ENCODE measurements at places on chromosomes 7 and 10.

- DNase-seq = no peak
These were observed 173.7 kb downstream of the BUB3 start for GRCh38 chr10:123327896-123328295.

GRCh38 chr10:93079663-93080349 is 6.1 kb downstream of the CYP26A1 start:
- no peak for DNase-seq

GRCh38 chr7:116691664-116692063 is 19.7 kb downstream of the MET start:
- no peak for DNase-seq

DNA sequence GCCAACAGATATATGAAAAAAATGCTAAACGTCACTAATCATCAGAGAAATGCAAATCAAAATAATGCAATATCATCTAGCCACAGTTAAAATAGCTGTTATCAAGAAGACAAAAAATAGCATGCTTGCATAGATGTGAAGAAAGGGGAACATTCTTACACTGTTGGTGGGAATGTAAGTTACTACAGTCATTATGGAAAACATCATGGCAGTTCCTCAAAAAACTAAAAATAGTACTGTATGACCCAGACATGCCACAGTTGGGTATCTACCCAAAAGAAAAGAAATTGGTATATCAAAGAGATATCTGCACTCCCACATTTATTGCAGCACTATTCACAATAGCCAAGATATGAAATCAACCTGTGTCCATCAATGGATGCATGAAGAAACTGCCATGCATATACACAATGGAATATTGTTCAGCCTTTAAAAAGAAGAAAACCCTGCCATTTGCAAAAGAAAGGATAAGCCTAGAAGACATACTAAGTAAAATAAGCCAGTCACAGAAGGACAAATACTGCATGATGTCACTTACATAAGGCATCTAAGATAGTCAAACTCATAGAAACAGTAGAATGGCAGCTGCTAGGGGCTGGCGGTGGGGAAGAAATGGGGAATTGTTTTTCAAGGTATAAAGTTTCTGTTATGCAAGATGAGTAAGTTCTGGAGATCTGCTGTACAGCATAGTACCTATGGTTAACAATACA is 107.0 kb downstream of the PTPN20 start:
- DNase-seq = no peak

- no peak for DNase-seq
These were observed 67.8 kb downstream of the TAF3 start for GRCh38 chr10:7886056-7886455.

DNA sequence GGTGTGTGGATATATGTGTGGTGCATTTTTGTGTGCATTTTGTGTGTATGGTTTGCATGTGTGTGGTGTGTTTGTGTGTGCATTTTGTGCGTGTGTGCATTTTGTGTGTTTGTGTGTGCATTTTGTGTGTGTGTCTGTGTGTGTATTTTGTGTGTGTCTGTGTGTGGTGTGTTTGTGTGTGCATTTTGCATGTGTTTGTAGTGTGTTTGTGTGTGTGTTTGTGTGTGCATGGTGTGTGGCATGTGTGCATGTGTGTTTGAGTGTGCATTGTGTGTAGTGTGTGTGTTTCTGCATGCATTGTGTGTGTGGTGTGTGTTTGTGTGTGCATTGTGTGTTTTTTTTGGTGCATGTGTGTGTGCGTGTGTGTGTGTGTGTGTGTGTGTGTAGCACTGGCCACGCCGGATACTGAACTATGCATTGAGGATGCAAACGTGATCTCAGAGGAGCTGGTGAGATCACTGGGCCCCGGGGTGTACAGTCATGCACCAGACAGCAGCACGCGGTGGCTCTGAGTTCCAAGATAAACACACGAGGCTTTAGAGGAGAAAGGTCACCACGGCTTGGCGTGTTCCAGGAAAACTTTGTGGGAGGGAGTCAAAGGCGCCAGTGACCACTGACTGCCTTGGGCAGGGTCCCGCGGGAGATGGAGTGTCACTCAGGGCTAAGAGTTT is 106.6 kb upstream of the SHH start:
- DNase-seq = no peak

GRCh38 chr7:82726038-82726800 is 282.6 kb upstream of the CACNA2D1 start:
- no peak for DNase-seq

DNA sequence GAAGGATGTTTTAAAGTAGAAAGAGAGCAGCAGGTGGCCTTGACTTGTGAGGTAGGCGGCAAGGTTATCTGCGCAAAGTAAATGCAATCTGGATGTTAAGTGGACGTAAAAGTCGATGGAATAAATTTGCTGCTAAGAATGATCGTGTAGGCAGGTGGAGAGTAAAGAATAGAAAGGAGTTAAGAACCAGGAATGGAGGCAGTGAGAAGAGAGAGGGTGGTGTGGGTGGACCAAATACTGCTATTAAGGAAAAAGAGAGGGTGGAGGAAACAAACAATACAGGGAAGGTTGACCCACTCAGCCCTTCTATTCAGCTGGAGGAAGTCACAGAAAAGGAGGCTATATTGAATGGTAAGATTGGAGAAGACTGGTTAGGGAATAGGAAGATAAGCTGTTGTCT is 1.9 kb upstream of the CUL1 start:
- no peak for DNase-seq

- no peak for DNase-seq
These were observed 29.2 kb downstream of the COA1 start for GRCh38 chr7:43700059-43700501.

GRCh38 chr7:135834266-135834665 is 85.7 kb upstream of the FAM180A start:
- DNase-seq = no peak

DNA sequence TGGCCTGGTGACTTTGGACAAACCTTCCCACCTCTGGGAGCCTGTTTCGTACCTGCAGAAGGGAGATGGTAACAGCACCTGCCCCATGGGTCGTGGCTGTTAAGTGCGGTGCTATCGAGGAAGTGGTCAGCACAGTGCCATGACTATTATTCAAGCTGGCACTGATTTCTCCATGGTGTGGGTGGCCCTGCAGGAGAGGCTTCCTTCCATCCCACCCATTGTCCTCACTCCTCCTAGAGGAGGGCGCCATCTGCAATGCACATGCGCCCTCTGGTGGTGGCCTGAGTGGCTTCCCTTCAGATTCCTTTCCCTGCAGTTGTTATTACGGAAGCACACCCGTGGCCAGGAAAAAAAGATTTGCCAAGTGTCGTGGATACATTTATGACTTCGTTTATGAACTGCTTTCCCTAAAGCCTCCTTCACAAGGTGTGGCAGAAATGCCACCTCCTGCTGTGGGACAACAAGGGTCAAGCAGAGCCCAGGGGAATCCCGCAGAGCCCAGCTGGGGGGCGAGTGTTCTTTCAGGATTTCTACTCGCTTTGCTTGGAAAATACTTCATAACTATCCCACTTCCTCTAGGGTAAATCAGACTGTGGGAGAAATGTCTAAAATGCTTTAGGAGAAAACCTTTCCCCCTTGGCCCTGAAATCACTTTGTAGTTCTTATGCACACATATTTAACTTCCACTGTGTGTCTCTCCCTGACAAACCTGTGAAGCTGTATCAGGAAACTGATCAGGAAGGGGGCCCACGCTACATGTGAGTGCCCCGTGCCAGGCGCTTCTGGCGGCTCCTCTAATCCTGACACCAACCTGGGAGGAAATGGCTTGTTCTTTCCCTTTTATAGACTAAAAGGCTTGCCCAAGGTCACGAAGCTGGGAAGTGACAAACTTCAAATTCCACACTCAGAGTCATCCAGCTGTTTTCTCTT is 98.0 kb upstream of the ANLN start:
- peak; percentile 66 for DNase-seq

GRCh38 chr10:102729029-102730026 is 14.4 kb upstream of the WBP1L start:
- peak; percentile 29 for DNase-seq

- no peak for DNase-seq
These were observed 1.8 kb downstream of the KLLN start for GRCh38 chr10:87861566-87861952.

- no peak for DNase-seq
These were observed 51.9 kb downstream of the SORBS1 start for GRCh38 chr10:95509251-95509650.

DNA sequence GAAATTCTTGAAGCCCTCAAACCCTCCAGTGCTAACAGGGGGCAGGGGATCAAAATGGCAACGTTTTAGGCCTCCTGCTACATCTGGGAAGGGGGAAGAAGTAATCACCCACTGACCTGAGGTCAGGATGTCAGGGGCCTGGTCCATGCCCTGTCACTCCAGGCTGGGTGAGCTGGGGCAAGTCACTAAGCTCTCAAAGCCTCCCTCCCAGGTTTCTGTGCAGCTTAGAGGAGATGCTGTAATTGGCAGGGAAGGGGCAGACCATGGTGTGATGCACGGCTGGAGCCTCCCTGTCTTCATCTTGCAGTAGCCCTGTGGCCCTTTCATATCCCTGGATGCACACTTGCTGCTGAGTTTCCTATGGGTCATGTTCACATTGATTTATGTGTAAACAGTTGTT is 27.2 kb downstream of the LEP start:
- no peak for DNase-seq

- DNase-seq = no peak
These were observed 33.1 kb upstream of the EFCAB10 start for GRCh38 chr7:105614341-105614840.

- no peak for DNase-seq
These were observed 103.0 kb downstream of the TCF7L2 start for GRCh38 chr10:113053091-113053490.

GRCh38 chr10:33385015-33385414 is 50.5 kb upstream of the NRP1 start:
- no peak for DNase-seq

DNA sequence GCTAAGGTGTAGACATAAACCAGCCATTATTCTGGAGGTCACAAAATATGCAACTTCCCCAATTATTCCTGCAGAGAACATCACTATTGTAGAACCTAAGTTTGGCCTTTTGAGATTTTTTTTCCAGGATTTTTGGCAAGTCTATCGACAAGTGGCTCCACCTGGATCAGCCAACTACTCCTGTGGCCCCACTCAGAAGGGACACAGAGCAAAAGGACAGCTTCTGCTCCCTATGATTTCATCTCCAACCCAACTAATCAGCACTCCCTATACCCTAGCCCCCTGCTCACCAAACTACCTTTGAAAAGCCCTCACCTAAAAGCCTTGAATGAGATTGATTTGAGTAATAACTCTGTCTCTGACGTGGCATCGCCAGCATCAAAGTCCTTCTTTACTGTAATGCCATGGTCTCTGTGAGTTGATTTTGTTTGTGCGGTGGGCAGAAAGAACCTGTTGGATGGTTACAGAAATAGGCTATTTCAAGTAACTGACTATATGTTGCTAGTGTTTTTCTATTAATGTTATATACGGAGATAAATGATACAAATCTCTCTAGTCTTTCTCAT is 13.7 kb upstream of the CROT start:
- no peak for DNase-seq

GRCh38 chr10:72244573-72245038 is 28.5 kb upstream of the ASCC1 start:
- no peak for DNase-seq

- no peak for DNase-seq
These were observed 97.4 kb downstream of the ZPBP start for GRCh38 chr7:49995681-49996080.

- no peak for DNase-seq
These were observed 50.6 kb upstream of the STEAP1B start for GRCh38 chr7:22550514-22551030.

DNA sequence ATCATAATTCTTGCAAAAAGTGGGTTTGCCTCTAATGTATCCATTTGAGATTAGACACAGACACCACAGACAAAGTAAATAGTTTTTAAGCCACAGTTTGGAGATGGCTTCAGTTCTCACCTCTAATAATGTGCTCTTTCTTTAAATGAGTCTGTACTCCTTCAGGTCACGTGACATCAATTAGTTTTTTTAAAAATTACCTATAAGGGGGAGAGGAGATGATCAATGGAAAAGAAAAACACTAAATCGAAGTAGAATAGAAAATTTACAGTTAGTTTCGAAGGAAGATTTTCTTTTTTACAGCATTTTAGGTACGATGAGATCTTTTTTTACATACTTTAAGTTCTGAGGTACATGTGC is 849.2 kb downstream of the KCNMA1 start:
- no peak for DNase-seq

- no peak for DNase-seq
These were observed 1.3 kb downstream of the AFAP1L2 start for GRCh38 chr10:114402871-114403540.

- DNase-seq = no peak
These were observed 14.3 kb downstream of the AQP1 start for GRCh38 chr7:30925913-30926312.

DNA sequence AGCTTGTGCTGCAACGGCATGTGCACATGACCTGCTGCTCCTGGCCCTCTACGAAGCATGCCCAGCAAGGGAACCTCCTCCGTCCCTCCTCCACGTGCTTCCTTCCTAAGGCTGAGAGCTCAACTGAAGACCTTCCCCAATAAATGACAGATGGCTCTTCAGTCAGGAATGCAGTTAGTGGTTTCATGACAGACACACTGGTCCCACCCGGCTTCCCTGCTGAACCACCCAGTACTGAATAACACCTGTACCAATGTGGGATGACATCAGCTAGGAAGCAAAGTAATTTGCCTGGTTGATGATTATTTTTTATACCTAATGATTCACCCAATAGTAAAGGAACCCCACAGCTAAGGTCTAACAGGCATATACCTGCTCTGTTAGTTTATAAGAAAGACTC is 69.1 kb downstream of the SCRN1 start:
- no peak for DNase-seq

GRCh38 chr10:24239289-24240040 is 30.5 kb downstream of the KIAA1217 start:
- no peak for DNase-seq

All from central memory CD8-positive, alpha-beta T cell (primary cell).